ENCODE measurements at places on chromosomes 5 and 9. TPM values are rescaled to one million over a fixed set of nuclear protein-coding genes. Genes with fewer than 3 reads are reported as not detected.

Gene SLC46A2
- total RNA-seq, result not detected

Gene MARCOL
- not detected for total RNA-seq

Gene UBAP2
- 54.1 TPM for total RNA-seq

Gene FOXD4L6
- total RNA-seq, result not detected

GRCh38 chr9:2345013-2345412, 276.6 kb upstream of the VLDLR start:
- no peaks in the 10 kb centered on the region for H3K4me1 ChIP-seq
- no peak for DNase-seq
- no peaks in the 10 kb centered on the region for H3K36me3 ChIP-seq
- no peaks in the 10 kb centered on the region for H3K27me3 ChIP-seq

DNA sequence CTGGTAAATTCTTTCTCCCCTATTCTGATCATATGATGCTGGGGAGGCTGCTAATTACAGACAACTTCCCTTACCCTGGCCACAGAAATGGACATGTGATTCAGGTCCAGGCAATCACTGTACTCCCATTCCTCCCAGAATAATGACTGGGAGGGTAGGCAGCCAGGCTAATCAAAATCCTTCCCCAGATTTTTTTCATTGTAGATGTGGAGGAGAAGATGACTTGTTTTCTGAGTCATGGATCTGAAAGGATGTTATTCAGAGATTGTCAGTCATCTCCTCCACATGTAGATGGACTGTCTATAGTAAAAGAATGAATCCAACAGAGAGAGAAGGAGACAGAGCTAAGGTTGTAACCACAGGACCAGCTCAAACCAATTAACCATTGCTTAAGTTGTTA, 123.9 kb upstream of the PUM3 start:
- no peaks in the 10 kb centered on the region for H3K4me1 ChIP-seq
- H3K27me3 ChIP-seq, result no peaks in the 10 kb centered on the region
- DNase-seq, result no peak
- H3K27ac ChIP-seq, result no peak overlapping the region
- no peak overlapping the region for H3K4me3 ChIP-seq

DNA sequence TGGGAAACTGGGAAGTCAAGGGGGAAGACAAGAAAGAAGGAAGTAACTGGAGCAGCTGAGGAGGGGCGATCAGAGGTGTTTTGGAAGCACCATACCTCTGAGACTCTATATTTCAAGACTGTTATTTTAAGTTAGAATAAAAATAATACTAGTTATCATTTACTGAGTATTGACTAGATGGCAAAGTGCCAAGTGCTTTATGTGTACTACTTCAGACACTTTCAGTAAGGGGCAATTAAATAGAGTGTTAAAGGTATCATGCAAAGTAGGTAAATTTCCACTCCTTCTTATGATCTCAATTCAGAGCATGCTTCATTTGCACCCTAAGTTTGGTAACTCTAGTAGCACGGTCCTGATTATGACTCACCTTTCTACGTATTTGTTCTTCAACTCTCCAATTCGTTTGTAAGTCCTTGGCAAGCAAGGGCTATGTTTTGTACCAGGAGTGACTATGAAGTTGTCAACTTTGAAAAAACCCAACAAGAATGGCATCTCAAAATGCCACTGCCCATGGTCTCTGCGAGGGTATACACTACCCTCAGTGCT, 152.4 kb upstream of the RAPGEF1 start:
- no peaks in the 10 kb centered on the region for H3K4me1 ChIP-seq
- no peak for DNase-seq
- no peak overlapping the region for H3K4me3 ChIP-seq
- no peak overlapping the region for H3K27ac ChIP-seq
- H3K27me3 ChIP-seq, result no peaks in the 10 kb centered on the region

DNA sequence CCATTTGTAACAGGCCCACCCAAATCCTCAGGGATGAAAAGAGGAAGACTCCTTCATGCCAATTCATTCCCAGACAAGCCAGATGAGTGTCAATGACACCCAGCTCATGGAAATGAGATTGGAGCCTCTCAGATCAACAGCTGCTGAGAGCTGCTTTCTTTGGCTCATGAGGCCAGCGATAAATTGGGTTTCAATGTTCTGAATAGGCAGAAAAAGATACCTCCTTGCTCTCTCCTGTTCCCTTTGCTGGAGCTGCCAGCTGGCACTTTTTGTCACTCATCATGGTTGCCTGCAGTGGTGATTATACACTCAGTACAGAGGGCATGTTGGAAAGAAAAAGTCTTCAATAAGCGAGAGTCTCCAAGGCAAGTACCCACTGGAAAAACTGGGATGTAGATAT, 47.1 kb downstream of the SH3RF2 start:
- H3K27ac ChIP-seq, result no peak overlapping the region
- no peak for DNase-seq
- H3K4me3 ChIP-seq, result no peak overlapping the region
- H3K36me3 ChIP-seq, result no peaks in the 10 kb centered on the region
- no peaks in the 10 kb centered on the region for H3K4me1 ChIP-seq

- H3K27me3 ChIP-seq, result no peaks in the 10 kb centered on the region
- no peak overlapping the region for H3K4me3 ChIP-seq
- DNase-seq, result no peak
- no peak overlapping the region for H3K27ac ChIP-seq
- no peaks in the 10 kb centered on the region for H3K4me1 ChIP-seq
Observed at GRCh38 chr5:129112295-129112694, 17.7 kb downstream of the ISOC1 start.

DNA sequence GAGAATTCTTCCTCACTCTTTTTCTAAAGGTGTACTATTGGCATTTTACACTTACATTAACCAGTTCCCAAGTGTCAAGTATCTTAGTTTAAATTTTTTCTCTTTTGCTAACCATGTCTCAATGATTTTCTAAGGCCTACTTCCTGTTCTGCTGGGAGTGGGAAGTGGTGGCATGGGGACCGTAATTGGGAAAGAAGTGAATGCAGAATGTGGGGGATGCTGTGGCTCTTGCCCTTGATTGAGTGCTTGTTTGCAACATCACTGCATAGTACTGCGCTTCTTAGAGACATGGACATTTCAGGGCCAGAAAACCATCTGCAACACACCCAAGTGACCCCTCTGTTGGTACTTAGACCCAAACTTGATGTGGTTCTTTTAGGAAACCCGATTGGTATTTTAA, 32.8 kb downstream of the MRRF start:
- DNase-seq, result no peak
- H3K27me3 ChIP-seq, result no peaks in the 10 kb centered on the region
- H3K27ac ChIP-seq, result no peak overlapping the region
- H3K4me3 ChIP-seq, result no peak overlapping the region
- peaks cover 3% of the 10 kb centered on the region for H3K4me1 ChIP-seq

DNA sequence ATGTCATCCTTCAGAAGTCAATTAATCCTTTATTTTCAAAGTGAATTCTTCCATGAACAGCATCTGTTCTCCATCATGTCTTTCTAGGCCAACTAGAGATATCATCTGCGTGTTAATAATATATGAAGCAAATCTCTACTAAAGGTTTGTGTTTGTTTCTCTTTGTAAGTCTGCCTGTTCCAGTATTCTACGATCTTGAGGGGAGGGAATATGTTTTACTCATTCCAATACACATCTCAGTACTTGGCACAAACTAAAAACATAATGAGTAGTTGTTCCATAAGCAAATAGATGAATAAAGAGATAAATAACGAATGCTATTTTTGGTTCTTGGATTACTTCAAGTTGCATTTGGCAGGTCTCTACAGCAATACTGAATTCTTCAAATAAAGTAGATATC, 470.7 kb upstream of the GRIN3A start:
- no peak for DNase-seq
- H3K27ac ChIP-seq, result no peak overlapping the region
- H3K36me3 ChIP-seq, result no peaks in the 10 kb centered on the region
- H3K27me3 ChIP-seq, result no peaks in the 10 kb centered on the region
- no peak overlapping the region for H3K4me3 ChIP-seq

GRCh38 chr5:45189481-45189880, 380.7 kb downstream of the MRPS30 start:
- no peak overlapping the region for H3K4me3 ChIP-seq
- no peak for DNase-seq
- no peaks in the 10 kb centered on the region for H3K27me3 ChIP-seq
- no peak overlapping the region for H3K27ac ChIP-seq

DNA sequence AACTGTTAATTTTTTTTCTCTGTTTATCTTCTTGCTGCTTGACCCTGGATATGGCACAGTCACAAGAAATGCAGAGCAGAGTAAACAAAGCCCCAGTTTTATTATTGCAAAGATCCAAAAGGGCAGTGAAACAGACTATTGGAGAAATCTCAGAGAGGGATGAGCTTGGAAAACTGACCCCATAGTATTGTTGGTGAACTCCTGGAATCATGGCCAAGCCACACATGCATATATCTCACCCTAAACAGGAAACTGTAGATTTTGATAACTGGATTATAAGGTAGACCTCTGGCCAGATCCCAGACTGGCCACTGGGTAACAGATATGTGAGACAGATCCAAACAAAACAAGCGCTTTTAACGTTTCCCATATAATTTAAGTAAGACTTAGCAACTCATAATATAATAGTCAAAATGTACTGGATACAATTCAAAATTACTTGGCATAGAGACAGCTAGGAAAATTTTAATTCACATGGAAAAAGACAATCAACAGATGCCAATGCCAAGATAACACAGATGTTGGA, 263.5 kb upstream of the SEMA6A start:
- no peaks in the 10 kb centered on the region for H3K4me1 ChIP-seq
- no peaks in the 10 kb centered on the region for H3K36me3 ChIP-seq
- H3K4me3 ChIP-seq, result no peak overlapping the region
- no peak for DNase-seq
- no peaks in the 10 kb centered on the region for H3K27me3 ChIP-seq
- no peak overlapping the region for H3K27ac ChIP-seq

GRCh38 chr5:100890461-100891008, 12.5 kb downstream of the ST8SIA4 start:
- H3K4me3 ChIP-seq, result no peak overlapping the region
- H3K36me3 ChIP-seq, result no peaks in the 10 kb centered on the region
- H3K27me3 ChIP-seq, result no peaks in the 10 kb centered on the region
- DNase-seq, result peak; percentile 10
- H3K27ac ChIP-seq, result no peak overlapping the region
- H3K4me1 ChIP-seq, result peaks cover 7% of the 10 kb centered on the region

DNA sequence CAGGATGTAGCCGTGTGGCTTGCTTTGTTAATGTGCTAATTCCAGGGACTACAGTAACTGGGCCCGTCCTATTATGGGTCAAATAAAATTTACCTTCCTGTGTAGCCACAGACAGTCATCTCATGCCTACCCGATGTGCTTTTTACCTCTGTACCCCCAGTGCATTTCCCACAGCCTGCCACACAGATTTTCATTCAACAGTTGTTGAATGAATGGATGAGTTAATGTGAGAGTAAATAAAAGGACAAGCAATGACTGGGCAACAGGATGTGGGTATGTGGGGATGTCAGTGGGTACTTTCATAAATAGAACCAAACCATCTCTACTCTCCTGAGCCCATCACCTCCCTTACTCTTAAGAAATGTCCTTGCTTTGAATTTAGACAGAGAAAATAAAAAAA, 441.2 kb upstream of the ZNF462 start:
- no peak overlapping the region for H3K27ac ChIP-seq
- no peaks in the 10 kb centered on the region for H3K36me3 ChIP-seq
- H3K27me3 ChIP-seq, result no peaks in the 10 kb centered on the region
- H3K4me1 ChIP-seq, result no peaks in the 10 kb centered on the region
- no peak overlapping the region for H3K4me3 ChIP-seq
- no peak for DNase-seq

DNA sequence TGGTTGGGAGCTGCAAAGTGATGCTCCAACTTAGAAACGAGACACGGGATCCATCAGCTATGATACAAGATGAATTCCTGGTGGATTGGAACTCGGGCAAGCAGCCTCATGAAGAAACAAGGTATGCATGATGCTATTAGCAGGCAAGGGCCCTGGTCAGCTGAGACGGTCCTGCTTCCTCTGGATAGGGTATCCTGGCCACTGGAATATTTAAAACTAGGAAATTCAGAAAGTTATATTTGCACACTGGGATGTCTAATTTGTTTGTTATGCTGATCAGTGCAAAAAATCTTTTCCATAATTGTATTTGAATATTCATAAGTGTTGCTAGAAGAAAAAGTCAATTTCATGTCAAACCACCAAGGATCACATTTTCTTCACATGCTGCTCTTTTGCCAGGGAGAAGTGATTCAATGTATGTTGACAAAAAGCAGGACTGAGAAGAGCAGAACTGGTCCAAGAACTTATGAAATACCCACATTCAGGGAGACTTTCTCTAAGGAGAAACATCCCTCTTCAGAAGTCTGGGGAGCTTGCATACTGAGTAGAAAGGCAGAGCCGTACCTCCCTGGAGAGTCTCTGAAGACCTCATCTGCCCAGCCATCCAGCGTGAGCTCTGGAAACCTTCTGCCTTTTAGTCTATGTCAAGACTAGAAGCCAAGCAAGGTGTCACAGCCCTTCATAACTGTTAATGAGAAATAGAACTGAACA, 6.7 kb upstream of the NXNL2 start:
- H3K36me3 ChIP-seq, result no peaks in the 10 kb centered on the region
- H3K27me3 ChIP-seq, result peaks cover 2% of the 10 kb centered on the region
- H3K27ac ChIP-seq, result no peak overlapping the region
- no peak for DNase-seq

DNA sequence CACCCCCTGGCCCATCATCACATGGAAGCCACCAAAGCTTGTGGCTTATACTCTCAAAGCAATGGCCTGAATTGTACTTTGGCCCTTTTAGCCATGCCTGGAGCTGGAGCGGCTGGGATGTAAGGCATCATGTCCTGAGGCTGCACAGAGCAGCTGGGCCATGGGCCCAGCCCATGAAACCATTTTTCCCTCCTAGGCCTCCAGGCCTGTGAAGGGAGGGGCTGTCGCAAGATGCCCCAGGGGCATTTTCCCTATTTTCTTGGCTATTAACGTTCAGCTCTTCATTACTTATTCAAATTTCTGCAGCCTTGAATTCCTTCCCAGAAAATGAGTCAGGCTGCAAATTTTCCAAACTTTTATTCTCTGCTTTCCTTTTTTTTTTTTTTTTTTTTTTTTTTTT, 27.7 kb downstream of the FST start:
- H3K27ac ChIP-seq, result no peak overlapping the region
- no peaks in the 10 kb centered on the region for H3K4me1 ChIP-seq
- DNase-seq, result no peak
- peaks cover 6% of the 10 kb centered on the region for H3K27me3 ChIP-seq
- no peak overlapping the region for H3K4me3 ChIP-seq

DNA sequence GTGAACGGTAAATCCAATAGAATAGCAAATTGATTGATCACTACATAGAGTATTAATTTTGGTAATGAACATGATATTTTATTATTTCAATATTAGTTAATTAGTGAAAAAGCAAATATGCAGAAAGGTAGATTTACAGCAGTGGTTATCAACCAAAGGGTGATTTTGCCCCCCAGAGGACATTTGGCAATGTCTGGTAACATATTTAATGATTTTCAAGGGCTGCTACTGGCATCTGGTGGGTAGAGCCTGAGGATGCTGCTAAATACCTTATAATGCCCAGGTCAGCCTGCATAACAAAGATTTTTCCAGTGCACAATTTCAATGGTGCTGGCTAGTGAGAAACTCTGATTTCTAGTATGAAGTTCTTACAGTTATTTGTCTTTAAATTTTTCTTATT, 1313.7 kb downstream of the PTPRD start:
- no peak for DNase-seq
- H3K27ac ChIP-seq, result no peak overlapping the region
- H3K27me3 ChIP-seq, result no peaks in the 10 kb centered on the region
- no peak overlapping the region for H3K4me3 ChIP-seq

All from endothelial cell of umbilical vein (primary cell).